Activated naive CD4-positive, alpha-beta T cell treated with Interleukin-2 at 50 U/mL for 16 hours (primary cell): ENCODE measurements at places on chromosomes 1 and 21.

DNA sequence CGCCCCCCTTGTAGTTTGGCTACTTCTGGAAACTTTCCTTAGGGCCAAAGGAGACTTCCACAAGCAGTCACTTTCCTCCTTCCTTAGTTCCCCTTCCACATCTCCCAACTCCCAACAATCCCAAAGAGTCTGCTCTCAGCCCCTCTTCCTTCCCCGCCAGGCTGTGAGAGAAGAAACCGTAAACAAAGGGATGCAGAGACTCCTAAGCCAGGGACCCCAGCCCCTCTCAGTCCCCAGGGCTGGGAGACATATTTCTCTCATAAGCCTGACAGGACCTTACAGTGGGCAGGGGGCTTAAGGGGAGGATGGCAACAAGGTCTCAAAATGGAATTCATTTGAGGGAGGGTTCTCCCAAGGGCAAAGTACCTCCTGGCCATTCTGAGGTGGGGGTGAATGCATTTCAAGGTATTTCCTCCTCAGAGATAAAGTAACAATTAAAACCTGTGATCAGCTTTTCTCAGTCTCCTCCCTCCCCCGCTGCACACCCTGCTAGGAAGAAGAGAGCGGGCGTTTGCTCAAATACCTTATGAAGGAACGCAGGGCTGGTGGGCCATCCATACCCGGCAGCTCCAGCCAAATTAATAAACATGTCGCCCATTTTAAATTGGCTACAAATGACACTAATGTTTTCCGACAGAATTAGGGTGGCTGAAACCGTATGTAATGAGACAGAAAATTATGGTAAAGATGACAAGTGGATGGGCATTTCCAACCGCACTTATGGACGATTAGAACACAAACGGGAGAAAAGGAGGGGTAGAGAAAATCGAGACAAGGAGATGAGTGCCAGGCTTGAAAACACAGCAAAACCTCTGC is 4.0 kb downstream of the BARHL2 start:
- DNase-seq, result no peak

GRCh38 chr21:34042735-34043134 is 30.6 kb upstream of the MRPS6 start:
- no peak for DNase-seq

- DNase-seq, result no peak
Observed at GRCh38 chr1:238830036-238830611, 556.2 kb upstream of the CHRM3 start.

GRCh38 chr1:183571678-183572268 is 18.5 kb downstream of the NCF2 start:
- DNase-seq, result no peak

GRCh38 chr1:235748747-235749146 is 99.2 kb upstream of the GNG4 start:
- no peak for DNase-seq

- no peak for DNase-seq
Observed at GRCh38 chr1:227094249-227094966, 154.3 kb downstream of the COQ8A start.

GRCh38 chr1:206012086-206012859 is 9.1 kb upstream of the RAB7B start:
- no peak for DNase-seq

DNA sequence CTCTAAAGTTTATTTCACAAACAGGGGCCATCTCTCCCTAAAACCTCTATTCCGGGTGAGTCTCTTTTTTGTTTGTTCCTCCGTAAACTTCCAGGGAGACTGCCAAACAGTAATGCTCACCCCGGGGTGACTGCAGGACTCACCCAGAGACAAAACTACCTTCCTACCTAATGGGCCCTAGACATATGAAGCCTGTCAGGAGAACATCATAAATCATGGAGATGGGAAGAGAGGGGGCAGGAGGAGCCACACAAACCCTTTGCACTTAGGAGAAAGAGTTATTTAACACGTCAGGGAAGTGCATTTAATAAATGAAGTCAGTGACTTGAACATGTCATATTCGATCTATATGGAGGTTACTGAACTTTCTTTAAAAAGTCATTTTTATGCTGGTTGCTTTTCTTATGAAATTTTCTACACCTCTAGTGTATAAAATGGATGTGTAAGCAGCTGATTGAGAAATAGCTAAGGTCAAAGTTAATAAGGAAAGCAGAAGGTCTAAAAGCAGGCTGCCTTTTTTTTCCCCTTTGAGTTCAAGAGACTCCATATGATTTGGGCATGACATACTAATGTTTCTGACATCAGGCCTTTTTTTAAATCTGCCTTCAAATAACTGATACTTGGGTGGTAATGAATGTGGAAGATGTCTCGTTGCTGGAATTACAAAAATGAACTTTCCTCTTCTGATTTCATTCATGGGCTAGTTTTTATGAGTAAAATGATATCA is 286.9 kb upstream of the USP25 start:
- no peak for DNase-seq

GRCh38 chr1:154998818-154999570 is 3.6 kb upstream of the ZBTB7B start:
- peak; percentile 75 for DNase-seq

DNA sequence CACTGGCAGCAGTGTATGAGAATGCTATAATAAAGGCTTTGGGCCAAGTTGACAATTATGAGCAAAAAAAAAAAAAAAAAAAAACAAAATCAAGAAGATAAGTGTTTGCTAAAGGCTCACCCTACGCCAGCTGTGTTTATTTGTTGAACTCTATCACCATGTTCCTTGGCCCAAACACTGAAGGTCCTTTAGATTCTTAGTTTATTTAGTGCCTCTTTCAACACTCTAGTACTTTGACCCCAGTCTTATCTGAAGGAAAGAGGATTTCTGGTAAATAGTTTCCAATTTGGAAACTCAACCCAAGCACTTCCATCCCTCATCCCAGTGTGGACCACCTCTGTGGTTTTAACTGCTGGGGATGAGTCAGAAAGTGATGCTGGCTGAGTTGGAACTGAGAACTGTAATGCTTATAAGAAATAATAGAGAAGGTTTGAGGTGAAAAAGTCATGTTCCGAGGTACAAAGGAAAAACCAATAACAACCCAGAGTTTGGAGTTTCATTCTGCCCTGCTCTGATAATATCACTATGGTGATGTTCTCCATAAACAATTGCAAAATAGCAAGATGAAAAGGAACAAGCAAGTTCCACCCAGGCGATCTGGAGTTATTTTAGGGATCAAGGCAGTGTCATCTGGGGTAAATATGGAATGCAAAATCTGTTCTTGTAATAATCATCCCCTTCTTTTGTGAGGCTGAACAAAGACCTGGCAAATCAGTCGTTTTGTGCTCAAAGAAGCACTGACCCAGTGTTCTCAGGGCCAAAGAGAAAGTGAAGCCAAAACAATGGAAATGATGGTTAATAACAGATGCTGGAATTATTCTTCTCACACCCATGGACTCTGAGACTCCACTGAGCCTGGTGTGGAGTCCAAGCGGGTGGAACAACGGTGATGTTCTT is 19.7 kb upstream of the CAPZB start:
- no peak for DNase-seq

DNA sequence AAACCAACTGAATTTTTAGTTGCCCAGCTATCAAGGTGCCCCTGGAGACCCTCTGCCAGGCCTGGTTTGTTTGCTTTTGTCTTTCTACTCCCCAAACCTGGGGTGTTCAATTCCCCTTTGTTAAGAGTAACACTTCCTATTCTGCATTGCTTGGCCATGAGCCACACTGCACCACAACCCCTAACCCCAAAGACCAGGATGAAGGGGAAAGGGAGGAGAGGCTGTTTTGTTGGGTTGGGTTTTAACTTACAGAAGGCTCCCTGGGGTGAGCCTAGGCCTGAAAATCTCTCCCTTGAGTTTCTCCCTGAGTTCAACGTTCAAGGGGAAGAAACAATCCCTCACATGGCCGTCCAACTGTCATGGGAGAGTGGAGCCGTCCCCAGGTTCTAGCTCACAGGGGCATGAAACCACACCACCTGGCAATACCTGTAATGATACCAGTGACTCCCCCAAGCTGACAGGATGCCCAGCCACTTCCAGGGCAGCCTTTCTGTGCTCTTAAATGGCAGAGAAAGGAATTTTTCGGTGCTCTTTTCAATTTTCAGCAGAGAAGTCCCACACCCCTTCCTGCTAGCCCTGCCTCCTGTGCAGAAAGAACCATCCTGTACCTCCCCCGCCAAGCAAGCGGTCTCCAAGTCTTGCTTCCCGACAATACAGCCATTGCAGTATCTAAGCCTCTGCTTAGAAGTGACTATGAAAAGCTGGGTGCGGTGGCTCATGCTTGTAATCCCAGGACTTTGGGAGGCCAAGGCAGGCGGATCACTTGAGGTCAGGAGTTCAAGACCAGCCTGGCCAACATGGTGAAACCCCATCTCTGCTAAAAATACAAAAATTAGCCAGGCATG is 14.9 kb downstream of the SLC45A3 start:
- DNase-seq, result no peak
